ENCODE measurements at places on chromosomes 4 and X.
A peak's percentile ranks its signal among the peaks of the same experiment; 100 is the strongest.

- no peak for DNase-seq
Measured at GRCh38 chrX:153642051-153642654, 4.8 kb upstream of the DUSP9 start.

DNA sequence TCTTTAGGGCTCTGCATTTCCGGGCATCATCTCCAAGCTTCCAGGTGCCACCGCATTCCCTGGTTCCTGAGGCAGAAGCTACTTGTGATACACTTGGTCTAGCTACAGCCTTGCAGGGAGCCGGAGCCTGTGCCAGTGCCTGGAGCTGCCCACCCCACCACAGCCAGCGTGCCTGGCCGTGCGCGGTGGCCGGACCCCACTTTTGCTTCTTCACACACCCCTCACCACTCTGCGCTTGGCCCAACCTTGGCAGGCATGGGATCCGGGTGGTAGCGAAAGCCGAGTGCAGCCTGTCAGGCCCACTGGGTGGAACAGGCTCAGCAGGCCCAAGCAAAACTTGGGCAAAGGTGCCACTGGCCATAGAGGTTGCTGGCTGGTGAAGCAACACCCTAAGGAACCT is 823.7 kb downstream of the GLUD2 start:
- no peak for DNase-seq

DNA sequence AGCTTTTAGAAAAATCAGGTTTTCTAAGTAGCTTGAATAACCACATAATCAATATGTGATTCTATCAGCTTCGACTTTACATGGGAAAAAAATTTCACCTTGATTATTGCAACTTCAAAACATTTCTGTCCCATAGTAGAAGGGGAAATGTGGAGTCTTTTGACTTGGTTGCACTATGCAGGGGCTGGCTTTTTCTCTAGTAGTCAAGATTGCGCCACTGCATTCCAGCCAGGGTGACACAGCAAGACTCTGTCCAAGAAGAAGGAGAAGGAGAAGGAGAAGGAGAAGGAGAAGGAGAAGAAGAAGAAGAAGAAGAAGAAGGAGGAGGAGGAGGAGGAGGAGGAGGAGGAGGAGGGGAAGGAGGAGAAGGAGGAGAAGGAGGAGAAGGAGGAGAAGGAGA is 84.9 kb downstream of the MAML3 start:
- DNase-seq: no peak

- DNase-seq: no peak
Measured at GRCh38 chrX:12372111-12372510, 233.8 kb downstream of the FRMPD4 start.

- DNase-seq: no peak
Measured at GRCh38 chr4:166816890-166817289, 417.4 kb downstream of the SPOCK3 start.

DNA sequence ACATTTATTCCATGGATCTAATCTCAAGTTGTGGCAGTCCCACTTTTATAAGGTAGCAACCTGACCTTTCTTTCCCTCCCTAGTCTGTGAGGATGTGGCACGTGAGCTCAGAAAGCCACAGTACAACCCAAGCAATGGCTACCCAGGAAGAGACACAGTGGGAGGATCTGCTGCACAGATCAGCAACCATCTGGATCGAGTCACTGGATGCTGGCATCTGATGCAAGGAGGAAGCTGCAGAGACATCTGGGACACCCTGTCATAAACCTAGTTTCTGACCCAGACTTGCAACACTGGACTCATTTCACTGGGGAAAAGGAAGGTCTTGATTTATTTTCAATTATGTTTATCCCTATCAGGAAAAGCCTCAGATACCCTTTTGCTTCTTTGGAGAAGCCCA is 327.1 kb downstream of the PAPSS1 start:
- DNase-seq: peak; percentile 71

DNA sequence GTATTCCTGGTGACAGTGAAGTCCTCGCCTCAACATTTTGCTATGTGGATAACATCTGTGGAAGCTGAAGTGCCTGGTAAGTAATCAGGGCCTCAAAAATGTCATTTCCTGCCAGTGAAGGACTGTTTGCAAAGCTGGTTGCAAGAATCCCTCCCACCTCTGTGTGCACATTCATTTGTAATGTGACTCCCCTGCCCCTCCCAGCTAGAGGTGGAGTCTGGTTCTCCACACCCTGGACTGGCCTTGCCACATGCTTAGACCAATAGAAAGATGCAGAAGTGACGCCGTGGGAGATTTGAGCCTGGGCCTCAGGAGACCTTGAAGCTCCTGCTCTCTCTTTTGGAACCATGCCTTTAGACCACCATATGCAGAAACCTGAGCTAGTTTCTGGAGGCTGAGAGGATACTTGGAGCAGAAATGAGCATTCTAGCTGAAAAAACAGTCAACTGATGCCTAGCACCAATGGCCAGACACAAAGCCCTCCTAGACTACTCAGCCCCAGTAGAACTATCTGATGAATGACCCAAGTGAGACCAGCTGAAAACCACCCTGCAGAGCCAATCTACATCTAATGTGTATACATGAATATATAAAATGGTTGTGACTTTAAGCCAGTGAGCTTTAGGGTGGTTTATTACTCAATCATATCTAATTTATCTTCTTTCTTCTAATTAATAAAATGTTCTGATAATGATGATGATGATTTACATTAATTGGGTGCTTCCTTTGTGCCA is 47.8 kb upstream of the CRMP1 start:
- DNase-seq: peak; percentile 9

DNA sequence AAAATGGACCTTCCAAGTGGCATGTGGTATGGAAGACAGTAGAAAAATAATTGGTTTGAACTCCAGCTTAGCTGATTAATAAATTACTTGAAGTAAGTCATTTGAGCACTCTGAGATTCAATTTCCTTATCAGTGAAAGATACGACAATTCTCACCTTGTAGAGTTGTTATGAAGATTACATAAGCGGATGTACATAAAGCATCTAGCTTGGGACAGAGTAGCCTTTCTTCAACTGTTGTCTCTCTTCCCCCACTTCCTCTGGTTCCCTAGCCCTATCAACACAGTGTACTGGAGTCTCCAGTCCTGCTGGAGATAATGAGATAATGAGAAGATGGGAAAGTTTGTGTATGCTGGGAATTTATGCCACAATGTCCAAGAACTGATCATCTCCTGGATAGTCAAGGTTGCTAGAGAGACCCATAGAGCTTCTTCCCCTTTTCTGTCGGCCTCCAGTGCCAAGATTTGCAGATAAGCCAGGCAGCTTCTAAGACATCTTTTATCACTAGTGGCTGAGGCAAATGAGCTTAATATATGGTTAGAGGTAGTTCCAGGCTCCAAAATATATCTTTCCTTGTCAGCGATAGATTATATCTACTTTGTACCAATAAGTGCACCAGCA is 33.9 kb downstream of the VSIG4 start:
- no peak for DNase-seq

DNA sequence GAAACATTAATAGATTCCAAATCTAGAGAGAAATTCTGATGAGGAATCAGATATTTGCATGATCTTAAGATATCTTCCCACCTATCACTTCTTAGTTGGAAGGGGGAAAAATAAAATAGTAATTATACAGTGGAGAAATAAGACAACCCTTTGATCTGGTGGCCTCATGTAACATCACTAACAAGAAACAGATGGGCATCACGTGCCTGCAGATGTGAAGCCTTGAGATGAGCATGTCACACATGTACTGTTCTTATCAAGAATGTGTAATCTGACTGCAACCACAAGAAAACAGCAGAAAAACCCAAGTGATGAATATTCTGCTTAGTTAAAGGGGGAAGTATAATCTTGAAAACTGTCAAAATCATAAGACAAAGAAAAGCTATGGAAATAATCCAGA is 31.4 kb upstream of the NKX6-1 start:
- peak; percentile 15 for DNase-seq

- DNase-seq: peak; percentile 17
Measured at GRCh38 chrX:69222103-69223090, 57.1 kb upstream of the PJA1 start.

- no peak for DNase-seq
Measured at GRCh38 chrX:116417214-116417613, 19.2 kb upstream of the SLC6A14 start.

- no peak for DNase-seq
Measured at GRCh38 chr4:57410331-57411052, 300.3 kb upstream of the IGFBP7 start.

DNA sequence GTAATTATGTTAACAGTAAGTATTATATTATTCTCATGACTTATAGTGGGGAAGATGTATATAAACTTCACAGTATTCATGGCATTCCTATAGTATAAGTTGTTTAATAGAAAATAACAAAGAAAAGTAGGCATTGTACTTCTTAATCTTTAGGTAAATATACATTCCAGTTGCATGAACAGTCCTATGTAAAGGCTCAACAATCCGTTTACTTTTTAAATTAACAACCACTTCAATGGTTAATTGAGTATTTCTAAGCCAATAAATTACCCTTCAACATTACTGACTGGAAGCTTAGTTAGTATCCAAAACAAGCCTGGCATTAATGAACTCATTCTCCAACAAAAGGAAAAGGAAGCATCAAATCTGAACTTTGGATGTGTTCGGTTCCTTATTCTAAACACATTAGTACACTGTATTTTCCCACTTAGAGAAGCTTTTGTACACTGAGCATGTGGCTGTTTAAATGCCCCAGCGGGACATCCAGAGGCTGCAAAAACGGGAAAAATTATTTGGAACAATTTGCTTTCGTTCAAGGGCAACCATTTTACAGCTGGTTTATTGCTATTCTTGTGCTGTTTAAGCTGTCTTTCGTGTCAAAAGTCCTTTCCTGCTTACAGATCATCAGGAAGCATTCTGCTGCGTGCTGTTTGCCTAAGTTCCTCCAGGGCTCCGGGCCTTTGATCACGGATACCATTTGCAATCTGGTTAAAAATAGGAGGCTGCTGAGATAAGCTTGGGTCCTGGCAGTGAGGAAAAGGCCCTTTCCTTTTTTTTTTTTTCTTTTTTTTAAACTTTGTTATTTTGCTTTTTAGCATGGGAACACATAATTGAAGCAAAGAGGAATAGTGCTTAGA is 460.3 kb downstream of the SPRY1 start:
- no peak for DNase-seq

- no peak for DNase-seq
Measured at GRCh38 chr4:53713296-53713695, 122.0 kb upstream of the LNX1 start.

- DNase-seq: no peak
Measured at GRCh38 chr4:100422894-100423293, 94.9 kb downstream of the EMCN start.

- no peak for DNase-seq
Measured at GRCh38 chr4:37839426-37839825, 12.9 kb downstream of the PGM2 start.

GRCh38 chrX:97158269-97158668 is 274.6 kb downstream of the RPA4 start:
- no peak for DNase-seq

DNA sequence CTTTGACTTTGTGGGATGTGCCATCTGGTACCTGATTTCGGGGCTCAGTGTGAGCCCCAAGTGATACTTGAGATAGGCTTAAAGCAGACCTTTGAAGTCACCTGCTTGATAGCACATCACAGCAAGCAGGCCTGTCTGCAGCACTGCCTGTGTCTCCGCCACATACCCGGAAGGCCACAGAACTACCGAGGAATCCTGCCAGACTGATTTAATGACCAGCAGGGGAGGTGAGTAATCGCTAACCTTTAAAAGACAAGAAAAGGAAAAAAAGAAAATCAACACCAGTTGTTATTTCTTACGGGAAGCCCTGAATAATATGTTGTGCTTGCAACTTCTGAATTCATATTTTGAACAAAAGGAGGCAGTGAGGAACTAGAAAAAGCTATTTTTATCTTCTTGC is 6.8 kb downstream of the PTCHD1 start:
- DNase-seq: no peak

DNA sequence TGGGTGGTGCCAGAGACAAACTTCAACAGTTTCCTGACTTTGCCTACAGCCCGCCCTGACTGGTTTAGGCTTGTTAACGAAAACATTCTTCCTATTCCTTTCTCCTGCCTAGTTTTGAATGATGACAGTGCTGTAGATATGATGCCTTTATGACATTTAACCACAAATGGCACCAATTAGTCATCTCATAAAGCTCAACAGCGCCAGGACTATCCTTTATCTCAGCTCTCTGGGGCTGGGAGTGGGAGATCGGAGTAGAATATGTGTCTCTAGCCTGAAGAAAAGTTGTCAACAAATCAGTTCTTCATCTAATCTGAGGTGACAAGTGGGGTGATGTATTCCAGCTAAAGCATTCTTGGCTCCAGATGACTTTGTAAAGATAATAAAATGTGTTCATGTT is 64.6 kb upstream of the SH3RF1 start:
- DNase-seq: no peak

DNA sequence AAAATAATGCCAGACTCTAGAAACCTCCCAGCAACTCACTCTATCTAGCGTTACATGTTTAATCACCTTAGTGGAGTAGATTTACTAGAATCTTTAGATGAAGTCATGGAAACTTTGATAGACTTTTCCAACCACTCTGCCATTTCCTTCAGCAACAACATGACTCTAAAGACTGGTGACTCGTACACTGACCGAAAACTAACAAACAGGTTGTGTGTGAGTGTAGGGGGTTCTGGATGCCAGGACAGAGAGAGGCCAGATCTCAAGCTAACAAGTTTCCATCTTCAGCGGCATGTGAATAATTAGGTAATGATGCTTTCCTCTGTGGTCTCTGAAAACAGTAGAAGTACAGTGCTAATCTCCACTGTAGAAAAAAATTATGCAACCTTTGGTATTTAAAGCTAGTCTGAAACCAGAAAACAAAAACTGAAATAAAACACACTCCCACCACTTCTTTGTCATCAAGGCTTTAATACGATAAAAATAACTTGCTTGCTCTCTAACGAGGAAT is 286.4 kb downstream of the PRDM5 start:
- no peak for DNase-seq

- no peak for DNase-seq
Measured at GRCh38 chr4:27129871-27130366, 269.3 kb downstream of the STIM2 start.

DNA sequence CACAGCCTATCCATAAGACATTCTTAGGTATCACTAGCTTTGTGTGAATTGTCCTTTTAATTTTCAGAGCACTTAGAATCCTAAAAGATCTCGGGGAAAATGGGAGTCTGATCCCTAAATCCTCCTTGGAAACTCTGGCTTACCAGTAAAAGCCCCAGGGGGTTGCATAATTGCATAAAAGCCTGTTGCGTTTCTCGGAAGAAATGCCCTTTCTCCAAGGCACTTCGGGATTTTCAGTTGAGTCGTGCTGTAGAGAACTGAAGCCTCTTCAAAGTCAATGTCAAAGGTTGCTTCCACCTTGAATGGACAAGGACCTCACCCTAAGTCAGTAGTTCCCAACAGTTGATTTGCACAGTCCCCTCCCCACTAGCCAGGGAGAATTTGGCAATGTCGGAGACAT is 20.8 kb downstream of the FAM184B start:
- no peak for DNase-seq

DNA sequence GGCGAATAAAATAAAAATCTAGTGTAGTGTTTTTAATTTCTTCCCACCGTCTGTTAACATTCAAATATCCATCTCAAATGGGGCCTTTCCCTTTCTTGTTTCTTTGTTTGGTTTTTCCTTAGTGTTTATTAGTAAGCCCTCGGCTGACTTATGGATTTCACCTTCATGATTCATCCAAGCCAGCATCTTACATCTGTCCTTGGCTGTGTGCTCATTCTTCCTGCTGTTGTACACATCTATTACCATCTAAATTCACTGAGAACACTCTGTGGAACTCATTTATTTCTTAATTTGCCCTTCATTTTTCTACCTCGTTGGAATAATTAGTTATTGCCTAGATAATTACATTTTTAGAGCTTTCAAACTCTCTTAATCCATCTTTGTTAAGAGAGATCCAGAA is 84.9 kb downstream of the SPCS3 start:
- DNase-seq: peak; percentile 16

Data from HFF-Myc (cell line).